ENCODE measurements at places on chromosomes 3 and 15. TPM values are rescaled to one million over a fixed set of nuclear protein-coding genes. Genes with fewer than 3 reads are reported as not detected.

DNA sequence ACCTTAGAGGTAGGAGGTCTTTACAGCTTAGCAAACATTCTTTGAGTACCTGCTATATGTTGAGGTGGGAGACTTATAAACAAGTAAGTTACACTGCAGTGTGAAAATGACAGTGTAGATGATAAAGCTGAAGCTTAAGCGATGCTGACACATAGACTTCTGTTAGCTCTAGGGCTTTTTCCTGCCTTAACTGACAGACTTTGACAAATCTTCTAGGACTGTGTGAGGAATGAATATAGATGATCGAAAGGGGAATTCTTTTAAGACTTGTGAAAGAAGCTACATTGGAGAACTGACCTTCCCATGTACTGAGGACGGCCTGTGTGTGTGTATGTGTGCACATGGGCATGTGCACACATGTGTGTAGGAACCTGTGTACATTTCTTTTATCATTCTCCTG, 22.7 kb downstream of the BOC start:
- H3K27me3 ChIP-seq: peaks cover 24% of the 10 kb centered on the region
- DNase-seq: no peak
- no peaks in the 10 kb centered on the region for H3K4me1 ChIP-seq
- no peak overlapping the region for H3K4me3 ChIP-seq
- H3K27ac ChIP-seq: no peak overlapping the region

The KBTBD13 gene
- not detected for total RNA-seq

GRCh38 chr3:186782542-186783057, 777 bp upstream of the EIF4A2 start:
- DNase-seq: no peak
- peaks cover 20% of the 10 kb centered on the region for H3K36me3 ChIP-seq
- H3K27ac ChIP-seq: peak overlapping the region; percentile 100
- H3K4me3 ChIP-seq: peak overlapping the region; percentile 99
- H3K27me3 ChIP-seq: no peaks in the 10 kb centered on the region
- peaks cover 44% of the 10 kb centered on the region for H3K4me1 ChIP-seq

The CLDN16 gene
- total RNA-seq: not detected

GRCh38 chr15:35173444-35174118, 88.5 kb upstream of the NANOGP8 start:
- no peak overlapping the region for H3K4me3 ChIP-seq
- H3K4me1 ChIP-seq: no peaks in the 10 kb centered on the region
- no peak for DNase-seq
- H3K27me3 ChIP-seq: no peaks in the 10 kb centered on the region
- no peaks in the 10 kb centered on the region for H3K36me3 ChIP-seq
- no peak overlapping the region for H3K27ac ChIP-seq

The TNNC1 gene
- total RNA-seq: 3.7 TPM

The PEAK1 gene
- 10.2 TPM for total RNA-seq

DNA sequence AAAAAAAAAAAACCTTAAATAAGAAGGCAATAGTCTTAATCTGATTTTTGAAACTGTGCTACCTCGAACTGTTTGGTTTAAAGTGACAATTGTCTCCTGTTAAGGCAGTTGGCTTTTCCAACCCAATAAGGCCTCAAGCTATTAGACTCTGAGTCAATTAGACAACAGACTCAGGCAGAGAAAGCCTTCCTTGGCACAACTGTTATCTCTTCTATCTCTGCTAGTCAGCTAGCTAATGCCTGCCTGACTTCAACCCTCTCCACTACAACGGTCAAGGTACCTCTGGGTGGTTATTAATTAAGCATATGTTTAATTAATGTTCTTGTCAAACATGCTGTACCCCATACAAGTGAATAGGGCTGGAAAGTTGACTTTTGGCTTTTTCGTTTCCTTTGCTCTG, 110.2 kb upstream of the NLGN1 start:
- no peaks in the 10 kb centered on the region for H3K36me3 ChIP-seq
- no peak for DNase-seq
- no peaks in the 10 kb centered on the region for H3K4me1 ChIP-seq
- H3K27ac ChIP-seq: no peak overlapping the region

The TMCC1 gene
- total RNA-seq: 29.3 TPM

- DNase-seq: no peak
- H3K4me3 ChIP-seq: no peak overlapping the region
- H3K4me1 ChIP-seq: peaks cover 6% of the 10 kb centered on the region
- no peak overlapping the region for H3K27ac ChIP-seq
- peaks cover 58% of the 10 kb centered on the region for H3K27me3 ChIP-seq
These were observed 3.5 kb downstream of the MYZAP start for GRCh38 chr15:57595011-57595866.

The DNAJA4 gene
- total RNA-seq: 28.0 TPM

DNA sequence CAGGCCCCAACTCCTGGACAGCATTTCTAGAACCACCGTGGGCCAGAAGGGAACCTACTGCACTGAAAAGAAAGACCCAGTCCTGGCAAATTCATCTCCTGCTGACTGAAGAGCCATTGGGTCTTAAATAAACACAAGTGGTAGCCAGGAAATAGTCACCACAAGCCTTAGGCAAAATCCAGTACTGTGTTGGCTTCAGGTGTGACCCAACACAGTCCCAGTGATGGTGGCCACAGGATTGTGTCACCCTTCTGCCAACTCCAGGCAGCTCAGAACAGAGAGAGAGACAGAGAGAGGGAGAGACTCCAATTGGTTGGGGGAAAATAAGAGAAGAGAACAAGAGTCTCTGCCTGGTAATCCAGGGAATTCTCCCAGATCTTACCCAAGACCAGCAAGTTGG, 23.1 kb downstream of the NEDD4 start:
- H3K27ac ChIP-seq: no peak overlapping the region
- DNase-seq: no peak
- peaks cover 5% of the 10 kb centered on the region for H3K4me1 ChIP-seq
- H3K36me3 ChIP-seq: no peaks in the 10 kb centered on the region
- no peaks in the 10 kb centered on the region for H3K27me3 ChIP-seq

The NANOGP8 gene
- not detected for total RNA-seq

GRCh38 chr3:56775838-56776555, 25.8 kb downstream of the ARHGEF3 start:
- H3K36me3 ChIP-seq: peaks cover 13% of the 10 kb centered on the region
- peaks cover 43% of the 10 kb centered on the region for H3K4me1 ChIP-seq
- no peak overlapping the region for H3K4me3 ChIP-seq
- peak overlapping the region; percentile 75 for H3K27ac ChIP-seq
- DNase-seq: no peak
- H3K27me3 ChIP-seq: no peaks in the 10 kb centered on the region

The TICRR gene
- total RNA-seq: 0.21 TPM

The CEP19 gene
- 2.1 TPM for total RNA-seq

DNA sequence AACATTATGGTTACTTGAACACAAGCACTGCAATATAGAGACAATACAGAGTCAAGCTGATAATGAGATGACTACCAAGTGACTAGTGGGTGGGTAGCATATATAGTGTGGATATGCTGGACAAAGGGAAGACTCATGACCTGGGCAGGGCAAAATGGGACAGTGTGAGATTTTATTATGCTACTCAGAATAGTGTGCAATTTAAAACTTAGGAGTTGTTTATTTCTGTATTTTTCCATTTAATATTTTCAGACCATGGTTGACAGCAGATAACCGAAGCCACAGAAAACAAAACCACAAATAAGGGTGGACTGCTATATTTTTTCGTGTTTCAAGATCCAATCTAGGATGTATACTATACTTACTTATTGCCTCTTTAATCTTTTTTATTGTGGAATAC, 19.6 kb downstream of the GALK2 start:
- peaks cover 22% of the 10 kb centered on the region for H3K4me1 ChIP-seq
- H3K36me3 ChIP-seq: no peaks in the 10 kb centered on the region
- no peak overlapping the region for H3K4me3 ChIP-seq
- H3K27ac ChIP-seq: no peak overlapping the region
- H3K27me3 ChIP-seq: no peaks in the 10 kb centered on the region

DNA sequence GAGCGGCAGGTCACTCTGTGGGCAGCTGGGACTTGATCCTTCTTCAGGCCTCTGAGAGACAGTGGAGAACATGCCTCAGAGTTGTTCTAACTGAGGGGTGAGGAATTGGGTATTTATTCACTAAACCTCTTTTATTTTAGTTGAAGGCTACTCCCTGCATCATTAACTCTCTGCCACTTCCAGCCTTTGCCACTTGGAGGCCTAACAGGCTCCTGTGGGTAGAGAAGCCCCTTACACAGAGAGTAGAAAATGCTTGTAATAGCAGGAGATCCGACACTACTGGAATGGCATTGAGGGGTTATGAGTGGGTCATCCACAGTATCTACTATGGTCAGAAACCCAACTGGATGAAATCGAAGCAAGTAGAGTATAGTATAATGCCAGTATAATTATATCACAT, 81.7 kb downstream of the RYR3 start:
- no peaks in the 10 kb centered on the region for H3K4me1 ChIP-seq
- DNase-seq: no peak
- H3K36me3 ChIP-seq: no peaks in the 10 kb centered on the region
- H3K27ac ChIP-seq: no peak overlapping the region

- H3K4me3 ChIP-seq: peak overlapping the region; percentile 98
- no peaks in the 10 kb centered on the region for H3K27me3 ChIP-seq
- H3K4me1 ChIP-seq: peaks cover 30% of the 10 kb centered on the region
- no peak for DNase-seq
These were observed 1.5 kb downstream of the UQCC5 start for GRCh38 chr3:52537726-52538421.

GRCh38 chr3:157477441-157477840, 25.8 kb downstream of the VEPH1 start:
- no peak overlapping the region for H3K27ac ChIP-seq
- H3K4me3 ChIP-seq: no peak overlapping the region
- no peaks in the 10 kb centered on the region for H3K36me3 ChIP-seq
- peaks cover 1% of the 10 kb centered on the region for H3K27me3 ChIP-seq

GRCh38 chr3:187587076-187587475, 83.1 kb downstream of the SST start:
- no peak overlapping the region for H3K27ac ChIP-seq
- H3K4me1 ChIP-seq: no peaks in the 10 kb centered on the region
- DNase-seq: no peak
- H3K27me3 ChIP-seq: peaks cover 48% of the 10 kb centered on the region
- H3K4me3 ChIP-seq: no peak overlapping the region

GRCh38 chr15:31499236-31499952, 172.8 kb downstream of the KLF13 start:
- DNase-seq: no peak
- no peak overlapping the region for H3K4me3 ChIP-seq
- H3K27me3 ChIP-seq: no peaks in the 10 kb centered on the region
- no peak overlapping the region for H3K27ac ChIP-seq
- H3K36me3 ChIP-seq: no peaks in the 10 kb centered on the region

The STAC gene
- total RNA-seq: 0.35 TPM

GRCh38 chr3:39753391-39753790, 56.0 kb upstream of the MYRIP start:
- no peak for DNase-seq
- H3K27ac ChIP-seq: no peak overlapping the region
- no peaks in the 10 kb centered on the region for H3K36me3 ChIP-seq
- no peak overlapping the region for H3K4me3 ChIP-seq
- no peaks in the 10 kb centered on the region for H3K4me1 ChIP-seq

GRCh38 chr3:187594272-187594671, 75.9 kb downstream of the SST start:
- no peak overlapping the region for H3K27ac ChIP-seq
- H3K4me1 ChIP-seq: no peaks in the 10 kb centered on the region
- peaks cover 62% of the 10 kb centered on the region for H3K27me3 ChIP-seq
- no peak for DNase-seq

- no peak for DNase-seq
- peaks cover 3% of the 10 kb centered on the region for H3K4me1 ChIP-seq
- peaks cover 2% of the 10 kb centered on the region for H3K36me3 ChIP-seq
- no peak overlapping the region for H3K27ac ChIP-seq
These were observed 119.3 kb downstream of the P3H2 start for GRCh38 chr3:190001426-190001825.

The FETUB gene
- not detected for total RNA-seq

The STARD9 gene
- 5.9 TPM for total RNA-seq

DNA sequence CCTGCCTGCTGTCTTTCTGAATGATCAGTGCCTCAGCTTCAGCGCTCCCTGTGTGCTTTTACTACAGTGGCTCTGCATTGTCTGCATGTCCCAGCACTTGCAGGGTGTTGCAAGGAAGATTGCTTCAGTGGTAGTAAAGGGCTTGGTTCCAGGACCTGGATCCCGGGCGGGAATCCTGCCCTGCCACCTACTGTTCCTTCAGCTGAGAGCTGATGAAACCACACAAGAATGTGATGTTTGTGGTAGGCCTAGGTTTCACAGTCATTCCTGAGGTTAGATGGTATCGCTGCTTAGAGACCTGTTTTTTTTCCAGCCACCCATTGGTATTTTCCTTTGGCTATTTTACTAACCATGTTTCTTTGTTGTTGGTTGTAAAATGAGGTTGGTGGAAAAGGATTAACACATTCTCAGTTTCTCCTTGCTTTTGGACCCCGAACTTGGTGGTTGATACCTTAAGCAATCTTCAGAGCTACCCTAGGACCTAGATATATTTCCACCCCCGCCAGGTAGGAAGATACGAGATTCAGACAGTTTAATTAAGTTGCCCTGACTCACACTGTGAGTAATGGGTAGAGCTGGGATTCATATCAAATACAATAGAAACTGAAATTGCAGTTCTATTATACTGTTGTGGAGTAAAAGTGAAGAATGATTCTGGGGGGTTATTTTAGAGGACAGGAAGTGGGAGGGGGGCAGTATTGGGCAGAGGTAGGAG, 11.4 kb downstream of the GPR87 start:
- DNase-seq: no peak
- peaks cover 2% of the 10 kb centered on the region for H3K36me3 ChIP-seq
- peak overlapping the region; percentile 32 for H3K27ac ChIP-seq
- no peak overlapping the region for H3K4me3 ChIP-seq
- peaks cover 10% of the 10 kb centered on the region for H3K4me1 ChIP-seq

GRCh38 chr3:54988838-54989630, 61.2 kb upstream of the LRTM1 start:
- no peak overlapping the region for H3K4me3 ChIP-seq
- H3K4me1 ChIP-seq: no peaks in the 10 kb centered on the region
- DNase-seq: no peak
- H3K27me3 ChIP-seq: no peaks in the 10 kb centered on the region

GRCh38 chr3:9179826-9180763, 69.4 kb downstream of the SRGAP3 start:
- H3K36me3 ChIP-seq: no peaks in the 10 kb centered on the region
- no peak for DNase-seq
- peak overlapping the region; percentile 78 for H3K27ac ChIP-seq

The PP2D1 gene
- not detected for total RNA-seq

- H3K4me1 ChIP-seq: peaks cover 5% of the 10 kb centered on the region
- H3K4me3 ChIP-seq: no peak overlapping the region
- H3K27ac ChIP-seq: no peak overlapping the region
These were observed 65.1 kb upstream of the TBL1XR1 start for GRCh38 chr3:177262396-177262795.

The LSMEM2 gene
- not detected for total RNA-seq

- no peak for DNase-seq
- no peak overlapping the region for H3K27ac ChIP-seq
- peaks cover 43% of the 10 kb centered on the region for H3K4me1 ChIP-seq
- no peak overlapping the region for H3K4me3 ChIP-seq
- H3K36me3 ChIP-seq: peaks cover 2% of the 10 kb centered on the region
These were observed 77.1 kb downstream of the SLC25A26 start for GRCh38 chr3:66297900-66298299.

DNA sequence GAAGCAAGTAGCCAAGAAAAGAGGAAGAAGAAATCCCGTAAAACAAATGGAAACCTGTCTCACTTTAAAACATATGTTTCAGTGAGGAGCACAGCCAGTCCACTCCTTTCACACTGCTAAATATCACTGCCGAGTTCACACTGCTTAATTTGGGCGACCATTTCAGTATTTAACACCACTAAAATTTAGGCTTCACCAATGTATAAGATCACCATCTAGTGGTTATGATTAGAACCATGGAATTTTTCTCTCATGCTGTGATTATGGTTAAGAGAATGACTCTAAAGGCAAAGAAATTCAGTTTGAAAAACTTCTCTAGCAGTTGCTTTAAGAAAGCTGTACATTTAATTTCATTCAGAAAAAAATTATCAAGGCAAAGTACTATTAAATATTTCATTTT, 16.6 kb downstream of the SLC4A7 start:
- no peak for DNase-seq
- no peaks in the 10 kb centered on the region for H3K27me3 ChIP-seq

The ESYT3 gene
- not detected for total RNA-seq
